ENCODE measurements at places on chromosomes 11 and 22. TPM values are rescaled to one million over a fixed set of nuclear protein-coding genes. Genes with fewer than 3 reads are reported as not detected.

The RCE1 gene
- polyA plus RNA-seq, result 23.3 TPM

DNA sequence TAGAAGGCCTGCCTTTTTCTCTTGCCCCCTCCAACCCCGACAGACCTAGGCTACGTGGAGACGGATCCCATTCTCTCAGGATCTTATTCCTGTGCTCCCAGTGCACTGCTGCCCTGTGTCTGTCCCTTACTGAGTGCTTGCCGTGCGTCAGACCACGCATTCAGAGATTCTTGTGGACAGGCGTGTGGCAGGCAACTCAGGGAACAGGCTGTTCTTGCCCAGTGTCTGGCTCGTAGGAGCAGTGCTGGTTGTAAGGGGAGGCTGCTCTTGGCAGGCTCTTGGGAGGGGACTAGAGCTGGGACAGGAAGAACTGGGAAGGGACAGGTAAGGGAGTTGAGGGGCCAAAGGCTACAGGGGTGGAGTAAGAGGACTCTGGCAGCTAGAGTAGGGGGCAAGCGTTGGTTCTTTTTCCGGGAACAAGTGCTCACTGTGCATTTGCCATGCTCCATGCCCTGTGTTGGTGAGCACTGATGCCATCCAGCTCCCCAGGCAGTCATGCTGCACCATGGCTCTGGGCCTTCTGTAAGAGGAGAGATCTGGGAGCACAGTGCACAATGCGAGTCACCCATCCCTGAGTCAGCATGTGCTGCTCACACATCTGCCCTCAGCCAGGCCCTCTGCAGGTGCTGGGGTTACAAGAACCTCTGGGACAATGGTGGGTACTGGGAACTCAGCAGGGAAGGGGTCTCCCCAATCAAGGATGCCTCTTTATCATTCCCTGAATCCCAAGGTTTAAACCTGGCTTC, 119.1 kb downstream of the TBC1D22A start:
- DNase-seq, result no peak

DNA sequence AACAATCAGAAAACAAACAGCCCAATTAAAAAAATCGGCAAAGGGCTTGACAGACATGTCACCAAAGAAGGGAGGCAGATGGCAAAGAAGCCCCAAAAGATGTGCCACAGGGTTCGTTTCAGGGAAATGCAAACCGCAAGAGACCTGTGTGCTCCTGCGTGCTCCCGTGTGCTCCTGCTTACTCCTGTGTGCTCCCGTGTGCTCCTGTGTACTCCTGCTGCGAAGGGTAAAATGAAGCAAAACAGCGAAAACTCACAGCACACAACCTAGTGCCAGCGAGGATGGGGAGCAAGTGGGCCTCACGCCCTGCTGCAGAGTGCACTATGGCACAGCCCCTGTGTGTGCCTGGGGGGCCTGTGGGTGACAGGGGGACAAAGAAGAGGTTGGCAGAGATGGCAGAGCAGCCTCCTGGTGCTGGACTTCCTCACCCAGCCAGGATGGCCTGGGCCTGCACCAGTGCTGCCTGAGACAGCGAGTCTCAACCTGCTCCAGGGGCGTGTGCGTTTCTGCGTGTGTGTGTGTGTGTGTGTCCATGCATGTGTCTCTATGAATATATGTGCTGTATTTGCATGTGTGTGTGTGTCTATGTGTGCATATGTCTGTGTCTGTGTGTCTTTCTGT, 14.0 kb downstream of the ASCL2 start:
- no peak for DNase-seq

GRCh38 chr11:45576461-45577215, 88.8 kb downstream of the CHST1 start:
- no peak for DNase-seq

GRCh38 chr11:112172362-112172994, 2.8 kb upstream of the BCO2 start:
- DNase-seq, result no peak

The DBX1 gene
- polyA plus RNA-seq, result not detected

GRCh38 chr22:44180706-44181032, at the start of gene PARVG:
PARVG (plus strand) TSS chr22:44180925; CDS start chr22:44183330, 2,405 bp downstream.
- no peak for DNase-seq

The MISFA gene
- polyA plus RNA-seq, result 6.3 TPM

DNA sequence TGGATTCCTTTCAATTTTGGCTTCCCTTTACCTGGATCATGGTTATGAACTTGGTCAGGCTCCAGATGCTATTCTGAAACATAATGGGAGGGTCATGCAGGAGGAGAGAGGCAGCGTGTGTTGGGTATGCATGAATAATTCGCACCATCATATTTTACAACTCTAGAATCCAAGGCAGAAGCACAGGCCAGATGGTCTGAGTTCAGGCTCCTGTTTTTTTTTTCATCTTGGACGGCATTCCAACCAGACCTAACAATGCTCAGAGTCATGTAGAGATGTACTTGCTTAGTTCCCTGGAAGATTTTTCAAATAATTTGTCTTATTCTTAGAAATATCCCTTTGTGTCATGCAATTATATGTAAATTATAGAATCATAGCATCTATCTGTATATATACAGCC, 393.5 kb downstream of the JRKL start:
- DNase-seq, result no peak

GRCh38 chr11:65266210-65266609, 4.4 kb downstream of the POLA2 start:
- DNase-seq, result no peak

The ARFGAP2 gene
- polyA plus RNA-seq, result 38.0 TPM

DNA sequence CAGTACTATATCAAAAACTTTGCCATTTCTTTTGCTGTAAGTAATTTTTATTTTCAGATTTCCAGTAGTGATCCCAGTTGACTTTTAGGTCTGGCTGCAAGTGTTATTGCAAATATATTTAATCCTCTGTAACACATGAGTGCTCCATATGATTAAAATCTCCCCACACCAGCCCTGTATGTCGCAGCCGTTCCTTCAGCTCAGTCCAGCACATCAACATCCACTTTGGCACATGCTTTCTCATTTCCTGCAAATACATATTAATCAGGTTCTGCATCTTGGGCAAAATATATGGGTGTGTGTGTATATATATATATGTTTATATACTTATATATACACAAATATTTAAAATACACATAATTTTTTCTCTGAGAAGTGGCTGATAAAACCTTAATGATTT, 919.5 kb downstream of the JRKL start:
- DNase-seq, result no peak

The B3GAT1 gene
- polyA plus RNA-seq, result not detected

GRCh38 chr11:63979426-63979825, 5.0 kb downstream of the COX8A start:
- no peak for DNase-seq

The MS4A3 gene
- polyA plus RNA-seq, result not detected

DNA sequence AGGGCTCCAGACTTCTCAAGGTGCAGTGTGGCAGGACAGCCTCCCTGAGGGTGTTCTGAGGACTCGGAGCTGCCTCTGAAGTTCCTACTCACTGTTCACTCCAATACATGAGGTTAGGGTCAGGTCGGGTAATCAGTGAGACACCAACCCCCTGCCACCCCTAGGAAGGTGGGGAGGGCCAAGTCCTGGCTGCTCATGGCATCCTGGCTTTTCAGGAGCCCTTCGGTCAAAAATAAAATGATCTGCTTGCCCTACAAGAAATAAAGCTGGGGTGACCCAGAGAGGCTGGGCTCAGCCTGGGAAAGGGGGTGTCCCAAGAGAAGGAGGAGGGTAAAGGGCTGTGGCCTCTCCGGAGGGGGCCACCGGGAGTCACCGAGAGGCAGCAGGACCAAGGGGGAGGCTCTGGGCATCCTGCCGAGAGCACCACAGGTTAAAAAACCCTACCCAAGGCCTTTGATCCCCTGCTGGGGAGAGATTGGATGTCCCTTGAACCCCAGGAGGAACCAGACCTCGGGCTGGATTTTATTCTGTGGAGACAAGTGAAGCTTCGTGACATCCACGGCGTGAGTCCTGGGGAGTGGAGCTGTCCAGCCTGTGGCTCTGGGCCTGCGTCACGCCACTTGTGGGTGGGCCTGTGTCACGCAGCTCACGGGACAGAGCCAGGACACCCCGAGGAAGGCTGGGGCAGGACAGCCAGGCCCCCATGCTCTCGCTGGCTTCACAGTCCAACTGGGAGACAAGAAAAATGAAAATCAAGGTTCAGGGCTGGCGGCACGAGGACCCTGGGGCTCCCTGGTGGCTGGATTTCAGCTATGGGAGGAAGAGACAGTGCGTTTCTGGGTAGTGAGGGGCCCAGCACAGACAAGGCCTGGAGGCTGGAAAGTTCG, 102.2 kb upstream of the FGF3 start:
- no peak for DNase-seq

The HBE1 gene
- not detected for polyA plus RNA-seq

- DNase-seq, result no peak
Measured at GRCh38 chr11:130771708-130772107, 144.6 kb downstream of the SNX19 start.

The ART1 gene
- polyA plus RNA-seq, result not detected

- no peak for DNase-seq
Measured at GRCh38 chr11:45676522-45677095, 11.2 kb upstream of the CHST1 start.

- no peak for DNase-seq
Measured at GRCh38 chr11:111066846-111067245, 178.7 kb upstream of the POU2AF2 start.

DNA sequence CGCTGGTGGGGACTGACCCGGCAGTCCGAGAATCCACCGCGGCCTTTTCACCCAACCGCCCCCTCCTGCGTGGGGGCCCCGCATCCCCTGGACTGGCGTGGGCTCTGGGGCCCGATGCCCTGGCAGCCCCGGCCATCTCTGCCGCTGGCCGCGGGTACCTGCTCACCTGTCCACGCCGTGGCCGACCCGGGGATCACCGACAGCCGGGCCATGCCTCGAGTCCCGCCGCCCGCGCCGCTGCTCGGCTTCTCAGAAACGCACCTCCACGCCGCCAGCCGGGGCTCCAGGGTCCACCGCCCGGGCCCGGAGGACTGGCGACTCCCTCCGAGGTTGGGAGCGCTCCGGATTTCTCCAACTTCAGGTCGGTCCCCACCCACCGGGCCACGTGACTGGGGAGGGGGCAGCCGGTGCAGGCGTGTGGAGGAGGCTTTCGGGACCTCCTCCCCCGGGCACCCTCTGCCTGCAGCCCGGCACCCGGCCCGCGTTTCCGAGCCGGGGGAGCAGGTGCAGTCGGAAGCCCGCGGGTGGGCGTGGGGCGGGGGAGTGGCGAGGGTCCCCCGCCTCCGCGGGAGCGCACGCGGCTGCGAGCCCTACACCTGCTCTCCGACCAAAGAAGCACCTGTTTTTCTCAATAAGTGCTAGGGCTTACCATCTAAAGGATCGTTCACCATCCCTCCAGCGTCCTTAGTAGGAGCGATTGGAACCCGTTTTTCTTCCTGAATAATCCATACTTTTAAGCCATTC, 554 bp upstream of the NRIP3 start:
- no peak for DNase-seq

The ANO5 gene
- 3.3 TPM for polyA plus RNA-seq

GRCh38 chr11:123378096-123378495, 52.0 kb upstream of the GRAMD1B start:
- DNase-seq, result no peak

The PATZ1 gene
- 15.4 TPM for polyA plus RNA-seq

The MPZL2 gene
- 0.08 TPM for polyA plus RNA-seq

DNA sequence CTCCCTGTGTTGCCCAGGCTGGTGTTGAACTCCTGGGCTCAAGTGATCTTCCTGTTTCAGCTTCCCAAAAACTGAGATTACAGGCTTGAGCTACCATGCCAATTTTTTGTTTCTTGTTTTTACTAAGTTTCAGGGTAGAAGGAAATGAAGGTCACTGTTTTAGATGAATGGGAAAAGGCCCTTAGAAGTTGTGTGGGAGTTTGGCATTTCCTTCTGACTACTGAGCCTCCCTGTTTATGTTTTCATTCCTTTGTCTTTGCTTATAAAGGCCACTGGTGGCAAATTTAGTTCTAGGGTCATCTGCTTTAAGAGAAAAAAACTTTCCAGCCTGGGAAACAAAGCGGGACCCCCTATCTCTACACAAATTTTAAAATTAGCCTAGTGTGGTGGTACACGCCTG, 22.1 kb downstream of the SRPRA start:
- no peak for DNase-seq

DNA sequence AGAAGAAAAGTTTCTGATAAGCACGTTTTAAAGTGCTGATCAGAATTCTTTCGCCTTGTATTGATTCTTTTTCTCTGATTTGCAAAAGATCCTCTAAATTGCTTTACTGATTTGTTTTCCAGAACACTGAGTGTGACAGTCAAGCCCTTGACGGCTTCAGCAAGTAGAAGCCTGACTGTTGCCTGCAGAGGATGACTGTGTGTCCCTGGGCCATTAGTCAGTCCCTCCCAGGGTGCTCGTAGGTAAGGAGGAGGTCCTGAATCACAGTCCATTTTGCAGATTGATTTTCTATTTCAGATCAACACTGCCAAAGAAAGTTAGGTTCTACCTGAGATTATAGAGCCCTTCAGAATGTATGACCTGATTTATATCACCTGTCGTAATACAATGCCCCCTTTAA, 38.6 kb upstream of the POGLUT3 start:
- no peak for DNase-seq

DNA sequence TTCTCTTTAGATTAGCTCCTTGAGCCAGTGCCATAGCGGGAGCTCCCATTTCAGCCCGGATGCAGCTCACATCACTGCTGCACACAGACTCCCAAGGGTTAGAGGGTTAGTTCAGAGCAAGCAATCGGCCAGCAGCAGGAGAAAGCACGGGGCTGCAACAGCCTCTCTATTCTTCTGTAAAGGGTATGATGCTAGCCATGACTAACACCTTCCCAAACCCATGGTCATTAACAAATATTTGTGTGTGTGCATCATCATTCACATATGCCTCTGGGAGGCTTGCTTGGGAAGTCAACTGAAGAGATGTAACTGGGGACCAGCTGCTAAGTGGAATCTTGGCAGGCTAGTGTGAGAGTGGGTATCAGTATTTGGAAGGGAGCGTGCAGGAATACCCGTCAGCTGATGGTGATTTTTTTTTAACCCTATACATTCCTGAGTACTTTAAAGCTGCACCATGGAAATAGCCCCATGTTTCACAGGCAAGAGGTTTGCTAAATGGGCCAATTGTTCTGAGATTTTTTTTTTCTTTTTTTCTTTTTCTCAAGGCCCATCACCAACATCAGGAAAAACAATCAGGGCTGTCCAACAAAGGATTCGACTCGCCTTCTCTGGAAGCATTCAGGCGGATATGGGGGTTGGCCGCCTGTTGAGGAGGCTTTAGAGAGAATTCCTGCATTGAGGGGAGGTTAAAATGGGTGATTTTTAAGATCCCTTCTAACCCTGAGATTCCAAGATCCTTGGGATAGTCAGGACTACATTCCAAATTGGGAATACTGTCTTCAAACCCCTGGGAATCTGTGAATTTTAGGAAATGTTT, 33.2 kb upstream of the CCDC89 start:
- DNase-seq, result peak; percentile 86

The ENTHD1 gene
- not detected for polyA plus RNA-seq

GRCh38 chr11:2518983-2519340, 74.2 kb downstream of the KCNQ1 start:
- no peak for DNase-seq

All from A549 (cell line).